ENCODE measurements at places on chromosomes 11 and 22. TPM values are rescaled to one million over a fixed set of nuclear protein-coding genes. Genes with fewer than 3 reads are reported as not detected.
A peak's percentile ranks its signal among the peaks of the same experiment; 100 is the strongest.

- peaks cover 17% of the 10 kb centered on the region for H3K4me1 ChIP-seq
- H3K36me3 ChIP-seq = no peaks in the 10 kb centered on the region
- H3K4me3 ChIP-seq = no peak overlapping the region
- no peaks in the 10 kb centered on the region for H3K27me3 ChIP-seq
- no peak overlapping the region for H3K27ac ChIP-seq
Measured at GRCh38 chr11:72970557-72971118, 156.4 kb downstream of the ATG16L2 start.

DNA sequence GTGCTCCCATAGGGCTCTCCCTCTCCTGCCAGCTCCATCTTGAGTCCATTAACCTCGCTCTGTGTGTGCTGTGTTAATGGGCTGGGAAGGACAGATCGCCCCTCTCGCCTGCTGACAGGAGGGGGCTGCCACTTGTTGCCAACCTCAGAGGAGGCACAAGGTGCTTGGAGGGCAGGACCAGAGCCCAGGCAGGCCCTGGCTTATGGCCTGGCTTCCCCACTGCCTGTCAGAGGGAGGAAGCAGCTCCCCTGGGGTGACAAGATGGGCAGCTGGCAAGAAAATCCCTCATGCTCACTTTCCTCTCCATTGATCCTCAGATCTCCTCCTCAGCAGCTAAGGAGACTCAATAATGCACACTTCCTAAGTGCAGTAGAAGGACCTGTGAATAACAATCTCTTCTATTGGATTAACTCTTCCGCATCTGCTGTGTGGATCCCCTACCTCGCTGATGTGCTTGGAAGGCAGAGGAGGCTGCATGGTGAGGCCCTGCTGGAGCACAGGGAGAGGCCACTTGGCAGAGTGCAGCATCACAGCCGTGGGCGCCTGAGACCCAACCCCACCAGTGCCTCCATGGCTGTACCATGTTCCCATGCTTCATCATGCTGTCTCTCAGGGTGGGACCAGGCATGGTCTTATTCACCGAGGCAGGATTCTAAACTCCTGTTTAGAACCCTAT is 70.3 kb downstream of the TRIM29 start:
- H3K27me3 ChIP-seq = peaks cover 2% of the 10 kb centered on the region
- H3K4me1 ChIP-seq = no peaks in the 10 kb centered on the region
- no peak overlapping the region for H3K4me3 ChIP-seq

DNA sequence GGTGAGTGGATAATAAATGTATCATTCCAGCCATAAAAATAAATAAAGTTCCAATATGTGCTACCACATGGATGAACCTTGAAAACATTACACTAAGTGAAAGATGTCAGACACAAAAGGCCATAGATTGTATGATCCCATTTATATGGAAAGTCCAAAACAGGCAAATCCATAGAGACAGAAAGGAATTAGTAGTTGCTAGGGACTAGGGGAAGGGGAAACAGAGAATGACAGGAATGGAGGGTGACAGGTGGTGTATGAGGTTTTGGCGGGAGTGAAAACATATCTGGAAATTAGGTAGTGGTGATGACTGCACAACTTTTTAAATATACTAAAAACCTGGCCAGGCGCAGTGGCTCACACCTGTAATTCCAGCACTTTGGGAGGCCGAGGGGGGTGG is 15.2 kb upstream of the CARD10 start:
- no peak overlapping the region for H3K27ac ChIP-seq
- H3K27me3 ChIP-seq = no peaks in the 10 kb centered on the region
- no peaks in the 10 kb centered on the region for H3K36me3 ChIP-seq
- DNase-seq = no peak
- H3K4me3 ChIP-seq = no peak overlapping the region
- H3K4me1 ChIP-seq = peaks cover 2% of the 10 kb centered on the region

DNA sequence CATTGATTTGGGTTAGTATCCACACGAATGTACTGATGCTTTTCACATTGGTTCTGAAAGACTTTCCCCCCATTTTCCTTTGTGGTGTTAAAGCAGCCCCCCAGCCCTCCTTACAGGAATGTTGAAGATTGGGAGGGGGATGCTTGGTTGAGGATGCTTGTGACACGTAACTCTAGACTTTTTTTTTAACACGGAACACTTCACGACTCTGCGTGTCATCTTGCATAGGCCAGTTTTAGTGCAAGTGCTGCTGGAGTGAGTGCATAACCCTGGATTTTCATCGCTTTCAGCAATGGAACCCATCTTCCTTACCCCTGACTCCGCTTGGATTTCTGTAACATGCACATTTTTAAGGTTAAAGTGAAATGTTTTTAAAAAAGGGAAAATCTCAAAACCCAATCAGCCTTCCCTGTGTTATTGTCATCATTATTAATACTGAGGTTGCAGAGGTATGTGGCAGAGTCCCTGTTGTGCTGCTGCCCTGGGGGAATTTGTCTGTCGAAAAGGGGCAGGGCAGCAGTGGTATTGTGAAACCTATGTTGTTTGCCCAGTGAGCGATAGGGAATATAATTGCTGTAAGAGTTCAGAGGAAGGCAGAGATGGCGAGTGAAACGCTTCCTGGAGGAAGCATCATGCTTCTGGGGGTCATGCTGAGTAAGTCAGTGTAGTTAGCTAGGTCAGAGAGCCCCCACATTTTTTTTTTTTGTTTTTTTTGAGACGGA is 12.1 kb downstream of the CECR2 start:
- H3K36me3 ChIP-seq = no peaks in the 10 kb centered on the region
- no peak for DNase-seq
- H3K4me1 ChIP-seq = no peaks in the 10 kb centered on the region
- no peak overlapping the region for H3K4me3 ChIP-seq
- H3K27me3 ChIP-seq = no peaks in the 10 kb centered on the region

DNA sequence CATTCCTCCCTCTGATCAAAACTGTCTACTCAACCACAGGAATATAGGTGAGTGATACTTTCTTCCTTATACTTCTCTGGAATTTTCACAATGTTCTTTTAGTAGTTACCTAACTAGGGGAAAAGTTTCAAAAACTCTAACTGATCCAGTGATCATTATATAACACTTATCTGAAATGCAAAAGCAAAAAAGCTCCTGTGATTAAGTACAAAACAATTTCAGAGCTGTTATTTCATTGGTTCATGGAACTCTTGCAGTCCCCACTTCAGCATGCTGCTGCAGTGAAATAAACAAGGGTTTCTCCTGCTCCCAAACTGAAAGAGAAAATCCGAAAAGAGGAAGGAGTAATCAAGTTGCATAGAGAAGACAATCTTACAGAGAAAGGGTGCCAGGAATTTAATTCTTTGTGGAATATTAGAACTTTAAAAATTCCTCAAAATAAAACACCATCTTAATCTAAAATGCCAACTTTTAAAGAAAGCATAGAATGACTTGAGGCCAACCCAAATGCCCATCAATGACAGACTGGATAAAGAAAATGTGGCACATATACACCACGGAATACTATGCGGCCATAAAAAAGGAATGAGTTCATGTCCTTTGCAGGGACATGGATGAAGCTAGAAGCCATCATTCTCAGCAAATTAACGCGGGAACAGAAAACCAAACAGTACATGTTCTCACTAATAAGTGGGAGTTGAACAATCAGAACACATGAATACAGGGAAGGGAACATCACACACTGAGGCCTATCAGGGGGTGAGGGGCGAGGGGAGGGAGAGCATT is 20.3 kb downstream of the PPP2R1B start:
- H3K4me1 ChIP-seq = peaks cover 6% of the 10 kb centered on the region
- DNase-seq = peak; percentile 67
- H3K36me3 ChIP-seq = peaks cover 14% of the 10 kb centered on the region
- peak overlapping the region; percentile 71 for H3K27ac ChIP-seq
- no peak overlapping the region for H3K4me3 ChIP-seq
- H3K27me3 ChIP-seq = no peaks in the 10 kb centered on the region

SCARF2 gene
- total RNA-seq = 12.8 TPM

OVOL1 gene
- total RNA-seq = not detected

TENM4 gene
- 48.4 TPM for total RNA-seq

TSPAN18 gene
- 0.26 TPM for total RNA-seq

MISFA gene
- 0.51 TPM for total RNA-seq

KRTAP5-8 gene
- not detected for total RNA-seq

BMAL1 gene
- total RNA-seq = 13.1 TPM

FXYD6 gene
- 8.0 TPM for total RNA-seq

Measured in fibroblast of lung (primary cell).